ENCODE measurements at places on chromosomes 16 and 17. TPM values are rescaled to one million over a fixed set of nuclear protein-coding genes. Genes with fewer than 3 reads are reported as not detected.

PLK1 gene
- 118 TPM for total RNA-seq

CDH1 gene
- total RNA-seq = 119 TPM

OMG gene
- total RNA-seq = not detected

ADORA2B gene
- total RNA-seq = 10.6 TPM

STH gene
- total RNA-seq = not detected
